Cerebellum (tissue), 4 donors: ENCODE measurements at places on chromosomes 3 and 15. TPM values are rescaled to one million over a fixed set of nuclear protein-coding genes. Genes with fewer than 3 reads are reported as not detected.

ADCY5 gene
- 23.5 TPM for total RNA-seq

PLSCR2 gene
- total RNA-seq: not detected

HDC gene
- total RNA-seq: 1.2 TPM

SERINC4 gene
- not detected for total RNA-seq

FOXB1 gene
- total RNA-seq: 0.91 TPM

TNFAIP8L3 gene
- 3.2 TPM for total RNA-seq

THSD4 gene
- total RNA-seq: 4.6 TPM

ADAMTS17 gene
- 4.4 TPM for total RNA-seq

PRR23B gene
- not detected for total RNA-seq

VEPH1 gene
- total RNA-seq: 19.1 TPM

ACOX2 gene
- 3.4 TPM for total RNA-seq

ECE2 gene
- total RNA-seq: 10.1 TPM

IL1RAP gene
- 6.4 TPM for total RNA-seq

MEIS2 gene
- total RNA-seq: 40.8 TPM

KCNAB1 gene
- 16.2 TPM for total RNA-seq

GUCA1C gene
- not detected for total RNA-seq

ACY1 gene
- 8.0 TPM for total RNA-seq

- DNase-seq: no peak
Observed at GRCh38 chr15:31070867-31071266, 30.7 kb downstream of the TRPM1 start.

DNA sequence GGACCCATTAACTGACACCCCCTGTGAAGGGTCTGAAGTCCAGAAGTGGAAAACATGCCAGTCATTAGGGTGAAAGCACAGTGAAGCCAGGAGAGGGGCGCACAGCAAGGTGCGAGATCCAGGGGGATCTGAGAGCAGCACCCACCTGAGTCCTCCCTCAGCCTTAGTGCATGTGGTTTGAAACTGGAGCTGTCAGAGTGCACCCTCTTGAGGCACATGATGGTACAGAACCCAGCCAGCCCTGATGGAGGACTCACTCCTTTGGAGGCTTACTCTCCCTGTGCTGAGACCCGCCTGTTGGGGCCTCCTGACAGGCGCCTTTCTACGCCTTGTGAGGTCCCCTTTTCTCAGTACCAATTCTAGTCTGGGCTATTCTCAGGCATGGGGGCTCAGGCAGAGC, 77.8 kb downstream of the IL20RB start:
- no peak for DNase-seq

- peak; percentile 45 for DNase-seq
Observed at GRCh38 chr3:160804762-160805161, 48.7 kb downstream of the PPM1L start.

- DNase-seq: no peak
Observed at GRCh38 chr3:58464866-58465265, 27.0 kb upstream of the KCTD6 start.

DNA sequence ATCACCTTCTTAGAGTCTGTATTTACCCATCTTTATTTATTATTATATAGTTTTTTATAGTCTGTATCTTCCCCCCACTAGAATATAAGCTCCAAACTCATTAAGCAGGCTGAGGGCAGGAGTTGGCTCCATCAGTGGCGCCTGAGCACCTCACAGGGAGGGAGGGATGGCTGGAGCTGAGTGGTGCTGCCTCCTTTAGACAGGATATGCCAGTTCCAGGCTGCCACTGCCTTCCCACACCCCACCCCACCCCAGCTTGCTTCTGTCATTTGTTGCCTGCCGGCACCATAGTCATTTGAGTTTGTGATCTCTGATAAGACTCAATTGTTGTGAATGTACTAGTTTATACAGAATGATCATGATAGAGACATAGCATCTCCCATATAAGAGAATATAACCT, 85.5 kb downstream of the KLHL25 start:
- DNase-seq: no peak

DNA sequence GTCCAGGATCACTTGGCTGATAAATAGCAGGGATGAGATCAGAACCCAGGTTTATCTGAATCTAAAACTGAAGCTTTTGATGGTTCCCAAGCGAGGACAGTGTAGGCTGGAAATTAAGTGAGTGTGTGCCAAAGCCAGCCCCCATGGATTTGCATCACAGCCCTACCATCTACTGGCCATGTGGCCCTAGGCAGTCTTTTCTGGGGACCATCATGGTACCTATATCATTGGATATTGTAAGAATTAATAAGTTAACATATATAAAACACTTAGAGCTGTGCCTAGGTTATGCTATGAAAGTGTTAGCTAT, 32.8 kb upstream of the SSR3 start:
- DNase-seq: no peak

DNA sequence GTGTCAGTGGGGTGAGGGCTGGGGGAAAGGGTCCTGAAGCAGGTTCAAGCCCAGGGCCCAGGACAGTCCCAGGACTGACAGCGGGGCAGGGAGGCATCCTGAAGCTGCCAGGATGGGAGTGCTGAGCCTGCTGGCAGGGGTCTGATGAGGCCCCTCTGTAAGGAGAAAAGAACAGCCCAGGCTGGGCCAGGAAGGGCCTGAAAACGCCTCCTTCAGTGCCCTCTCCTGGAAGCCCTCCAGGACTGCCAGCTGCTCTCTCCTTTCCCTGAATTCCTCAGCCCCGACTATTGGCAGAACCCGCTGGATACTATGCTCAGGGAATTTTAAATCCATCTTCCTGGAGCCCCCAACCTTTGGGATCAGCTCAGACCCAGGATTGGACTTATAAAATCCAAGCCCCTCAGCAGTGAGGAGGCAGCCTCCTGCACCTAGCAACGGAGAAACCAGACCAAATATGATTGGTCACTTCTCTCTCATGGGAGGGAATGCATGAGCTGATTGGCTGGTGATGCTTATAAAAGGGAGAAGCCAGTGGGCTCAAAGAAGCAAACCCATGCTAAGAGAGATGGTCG, 203.5 kb upstream of the LINGO1 start:
- DNase-seq: peak; percentile 52

DNA sequence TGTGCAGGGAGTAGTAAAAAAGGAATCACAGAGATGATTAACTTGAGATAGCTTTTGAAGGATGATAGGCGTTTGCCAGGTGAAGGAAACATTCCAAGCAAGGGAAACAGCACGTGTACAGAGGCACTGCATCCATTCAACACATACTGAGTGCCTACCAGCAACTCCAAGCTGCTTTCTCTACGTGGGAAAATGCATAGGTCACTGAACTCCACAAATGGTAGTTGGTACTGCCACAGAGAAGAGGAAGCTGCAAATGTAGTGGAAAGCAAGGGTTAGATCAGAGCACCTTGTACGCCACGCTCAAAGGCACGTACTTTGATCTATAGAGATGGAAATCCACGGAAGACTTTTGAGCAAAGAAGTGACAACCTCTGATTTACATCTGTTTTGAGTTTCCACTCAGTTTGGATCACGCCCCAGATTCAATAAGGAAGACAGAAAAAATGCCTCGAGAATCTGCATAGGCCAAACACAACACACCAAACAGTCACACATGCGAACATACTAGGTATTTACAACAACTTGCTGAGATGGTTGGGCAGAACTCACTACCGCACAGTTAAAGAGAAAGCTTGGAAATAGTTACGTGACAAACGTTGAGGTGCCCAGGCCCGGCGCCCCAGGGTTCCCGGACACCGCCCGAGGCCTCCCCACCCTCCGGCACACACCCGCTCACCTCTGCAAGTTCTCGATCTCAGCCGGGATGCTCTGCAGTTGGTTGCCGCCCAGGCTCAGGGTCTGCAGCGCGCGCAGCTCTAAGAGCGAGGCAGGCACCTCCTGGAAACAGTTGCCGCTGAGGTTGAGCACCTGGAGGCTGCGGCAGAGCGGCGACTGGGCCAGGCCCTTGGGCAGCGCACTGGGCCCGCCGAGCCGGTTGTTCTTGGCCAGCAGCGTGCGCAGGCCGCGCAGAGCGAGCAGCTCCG, 826 bp downstream of the LRRC58 start:
- peak; percentile 10 for DNase-seq

DNA sequence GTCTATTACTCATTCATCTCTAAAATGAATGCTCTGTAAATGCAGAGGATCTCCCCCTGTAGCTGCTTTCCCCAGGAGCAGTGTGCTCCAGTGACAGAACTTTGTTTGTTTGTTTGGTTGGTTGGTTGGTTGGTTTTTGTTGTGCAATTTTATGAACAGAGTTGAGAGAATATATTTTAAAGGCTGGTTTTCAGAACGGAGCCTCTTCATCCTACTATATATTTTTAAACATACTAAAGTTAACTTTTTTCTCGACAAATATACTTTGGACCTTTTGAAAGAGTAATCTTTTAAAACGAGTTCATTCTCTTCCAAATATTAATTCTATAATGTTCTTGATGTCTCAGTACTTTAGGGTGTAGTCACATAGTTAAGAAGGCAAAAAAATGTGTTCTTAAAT, 20.2 kb downstream of the RYR3 start:
- DNase-seq: no peak

DNA sequence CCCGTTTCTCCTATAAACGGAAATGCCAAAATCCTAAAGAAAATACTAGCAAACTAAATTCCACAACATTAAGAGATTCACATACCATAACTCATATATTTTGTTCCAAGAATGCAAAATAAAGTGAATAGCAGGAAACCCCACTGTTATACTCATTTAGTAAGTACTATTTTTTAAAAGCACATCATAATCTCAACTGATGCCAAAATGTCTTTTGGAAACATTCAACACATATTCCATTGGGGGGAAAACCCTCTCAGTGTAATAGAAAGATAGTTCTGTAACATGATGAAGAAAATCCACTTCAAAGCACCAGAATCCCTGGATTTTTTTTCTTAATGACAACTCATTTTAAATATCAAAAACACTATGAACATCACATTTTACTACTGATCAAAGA, 93.0 kb upstream of the EIF1B start:
- no peak for DNase-seq

- no peak for DNase-seq
Observed at GRCh38 chr3:31448035-31448881, 84.5 kb upstream of the STT3B start.

- no peak for DNase-seq
Observed at GRCh38 chr3:139521144-139521543, 18.4 kb downstream of the RBP1 start.

GRCh38 chr3:37219266-37219665, 44.9 kb upstream of the LRRFIP2 start:
- DNase-seq: no peak

- no peak for DNase-seq
Observed at GRCh38 chr3:155554777-155555451, 190.0 kb downstream of the PLCH1 start.

GRCh38 chr15:79140846-79141570, 50.4 kb upstream of the RASGRF1 start:
- no peak for DNase-seq

DNA sequence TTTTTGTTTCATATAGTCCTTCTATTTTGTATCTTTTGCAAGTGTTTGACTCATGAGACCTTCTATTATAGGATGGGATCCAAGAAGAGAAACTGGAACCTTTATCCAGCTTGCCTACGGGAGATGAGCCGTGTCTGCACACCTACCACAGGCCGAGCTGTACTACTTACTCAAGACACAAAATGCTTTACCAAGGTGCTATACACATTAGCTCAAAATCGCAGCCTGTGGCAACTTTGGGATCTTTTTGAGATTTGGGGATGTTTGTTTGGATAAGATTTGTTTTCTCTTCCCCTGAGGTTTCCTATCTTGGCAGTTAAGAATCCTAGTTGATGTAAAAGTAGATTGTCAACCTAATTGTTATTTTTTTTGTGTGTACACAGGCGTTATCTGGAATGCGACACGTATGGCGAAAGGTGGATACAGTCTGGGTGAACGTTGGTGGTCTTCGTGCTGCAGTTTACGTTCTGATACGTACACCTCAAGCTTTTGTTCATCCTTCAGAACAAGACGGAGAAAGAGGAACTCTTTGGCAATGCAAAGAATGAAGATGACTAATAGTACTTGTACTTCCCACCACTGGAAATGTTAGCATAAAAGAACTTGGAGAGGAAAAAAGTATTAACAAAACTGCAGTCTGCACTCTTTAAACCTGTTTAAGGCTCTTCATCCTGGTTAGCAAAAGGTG, 13.1 kb upstream of the SETD5 start:
- no peak for DNase-seq

DNA sequence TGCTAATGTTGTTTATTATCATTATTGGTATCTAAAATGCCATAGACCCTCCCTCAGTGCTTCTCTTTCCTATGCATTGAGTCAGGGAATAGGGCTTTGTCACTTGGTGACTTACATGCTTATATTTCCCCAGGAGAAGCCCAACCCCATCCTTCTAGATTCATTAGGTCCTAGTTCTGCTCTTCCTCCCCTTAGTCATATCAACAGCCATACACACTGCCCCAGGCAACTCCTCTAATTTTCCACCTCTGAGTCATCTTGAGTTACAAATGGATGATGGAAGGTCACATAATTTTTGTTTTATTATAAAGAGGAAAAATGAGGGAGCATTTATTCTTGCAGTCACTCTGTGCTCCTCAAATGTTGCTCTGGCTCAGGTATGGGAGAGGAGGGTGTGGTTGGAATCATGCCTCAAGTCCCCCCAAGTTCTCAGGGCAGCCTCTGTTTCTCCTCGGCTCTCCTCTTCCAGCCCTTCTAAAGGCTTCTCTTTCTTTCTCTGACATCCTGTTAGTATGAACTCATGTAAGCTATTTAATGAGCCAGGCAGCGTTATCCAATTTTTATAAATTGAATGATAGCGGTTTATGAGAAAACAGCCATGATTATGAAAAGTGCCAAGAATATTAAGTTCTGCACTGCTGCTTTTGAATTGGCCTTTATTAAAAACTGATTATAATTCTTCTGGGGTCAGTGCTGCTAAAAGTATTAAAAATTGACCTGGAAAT, 45.6 kb upstream of the FSTL1 start:
- DNase-seq: no peak

GRCh38 chr15:69225355-69226022, 65.1 kb downstream of the GLCE start:
- no peak for DNase-seq

- peak; percentile 91 for DNase-seq
Observed at GRCh38 chr3:44729384-44729910, at the start of gene ZNF501. ZNF501 (plus strand) TSS chr3:44729635; CDS start chr3:44734422, 4,787 bp downstream.

DNA sequence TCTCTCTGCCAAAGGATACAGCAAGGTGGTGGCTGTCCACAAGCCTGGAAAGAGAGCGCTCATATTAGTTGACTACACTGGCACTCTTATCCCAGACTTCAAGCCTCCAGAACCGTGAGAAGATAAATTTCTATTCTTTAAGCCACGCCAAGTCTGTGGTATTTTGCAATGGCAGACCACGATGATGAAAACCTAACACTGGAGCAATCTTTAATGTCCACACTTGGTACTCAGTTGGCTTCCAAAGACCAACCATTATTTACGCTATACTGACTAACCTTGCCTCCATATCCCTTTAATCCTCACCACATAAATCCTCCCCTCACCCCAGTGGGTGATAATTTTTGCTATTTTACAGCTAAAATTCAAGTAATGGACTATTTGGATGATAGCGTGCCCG, 16.9 kb upstream of the LACTB start:
- no peak for DNase-seq

- no peak for DNase-seq
Observed at GRCh38 chr3:116155841-116156240, 289.4 kb downstream of the LSAMP start.

- DNase-seq: no peak
Observed at GRCh38 chr15:34284937-34285336, 52.6 kb downstream of the SLC12A6 start.

GRCh38 chr3:82005266-82005665, 243.8 kb upstream of the GBE1 start:
- DNase-seq: no peak

- DNase-seq: peak; percentile 60
Observed at GRCh38 chr3:156478891-156479290, 76.0 kb downstream of the SSR3 start.
